ENCODE measurements at places on chromosomes 13 and 19.

GRCh38 chr13:110338441-110339101 lies 31.5 kb downstream of the COL4A2 start:
- DNase-seq: no peak

GRCh38 chr19:31278555-31279435 lies 70.4 kb downstream of the TSHZ3 start:
- DNase-seq: no peak

DNA sequence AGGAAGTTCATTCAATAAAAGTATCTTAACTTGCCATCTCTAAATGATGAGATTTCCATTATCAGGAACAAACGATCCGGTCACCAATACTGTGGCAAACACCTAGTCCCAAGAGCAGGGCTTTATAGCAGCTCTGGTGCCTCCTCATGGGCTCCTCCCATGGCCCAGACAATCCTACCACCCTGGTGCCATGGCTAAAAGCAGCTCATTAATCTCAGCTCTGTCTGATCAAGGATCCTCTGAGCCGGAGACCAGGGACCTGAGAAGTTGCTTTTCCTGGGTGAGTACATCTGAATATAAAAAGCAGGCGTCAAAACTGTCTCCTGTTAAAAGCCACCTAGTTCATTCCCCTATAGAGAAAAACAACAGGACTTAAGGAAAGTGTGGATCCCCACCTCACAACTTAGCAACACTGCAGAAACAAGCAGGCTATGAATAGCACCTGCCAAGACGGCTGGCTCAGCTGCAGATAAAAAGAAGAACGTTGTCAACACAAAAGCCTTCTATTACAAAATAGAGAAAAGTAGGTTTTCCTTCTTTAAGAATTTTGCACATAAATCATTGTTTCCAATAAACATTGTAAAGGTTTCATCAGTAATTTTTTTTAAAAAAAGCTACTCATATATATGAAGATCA lies 30.3 kb downstream of the TSHZ3 start:
- no peak for DNase-seq

GRCh38 chr13:90719461-90719860 lies 628.0 kb upstream of the MIR17HG start:
- no peak for DNase-seq
